Keratinocyte (primary cell): ENCODE measurements at places on chromosomes 4 and X.

DNA sequence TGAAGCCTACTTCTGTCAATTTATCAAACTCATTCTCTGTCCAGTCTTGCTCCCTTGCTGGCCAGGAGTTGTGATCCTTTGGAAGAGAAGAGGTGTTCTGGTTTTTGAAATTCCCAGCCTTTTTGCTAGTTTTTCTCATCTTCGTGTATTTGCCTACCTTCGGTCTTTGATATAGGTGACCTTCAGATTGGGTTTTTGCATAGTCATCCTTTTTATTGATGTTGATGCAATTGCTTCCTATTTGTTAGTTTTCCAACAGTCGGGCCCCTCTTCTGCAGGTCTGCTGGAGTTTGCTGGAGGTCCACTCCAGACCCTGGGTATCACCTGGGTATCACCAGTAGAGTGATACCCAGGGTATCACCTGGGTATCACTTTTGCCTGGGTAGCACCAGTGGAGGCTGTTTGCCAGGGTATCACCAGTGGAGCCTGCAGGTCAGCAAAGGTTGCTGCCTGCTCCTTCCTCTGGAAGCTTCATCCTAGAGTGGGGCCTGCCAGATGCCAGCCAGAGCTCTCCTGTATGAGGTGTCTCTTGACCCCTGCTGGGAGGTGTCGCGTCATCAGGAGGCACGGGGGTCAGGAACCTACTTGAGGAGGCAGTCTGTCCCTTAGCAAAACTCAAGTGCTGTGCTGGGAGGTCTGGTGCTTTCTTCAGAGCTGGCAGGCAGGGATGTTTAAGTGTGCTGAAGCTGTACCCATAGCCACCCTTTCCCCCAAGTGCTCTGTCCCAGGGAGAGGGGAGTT is 684.2 kb downstream of the PCDH18 start:
- no peak for DNase-seq

DNA sequence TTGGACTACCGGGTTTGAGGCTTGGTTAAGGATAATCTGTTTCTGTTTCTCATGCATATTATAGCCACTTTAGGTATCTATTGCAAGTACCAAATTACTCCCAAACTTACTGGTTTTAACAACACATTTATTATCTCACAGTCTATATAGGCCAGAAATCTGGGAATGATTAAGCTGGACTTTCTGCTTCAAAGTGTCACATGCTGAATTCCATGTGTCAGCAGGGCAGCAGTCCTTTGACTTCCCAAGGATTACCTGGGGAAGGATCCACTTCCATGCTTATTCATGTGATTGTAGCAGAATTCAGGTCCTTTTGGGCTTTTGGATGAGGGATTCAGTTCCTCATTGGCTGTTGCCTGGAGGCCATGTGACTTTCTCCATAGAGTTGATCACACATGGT is 349.0 kb upstream of the TRAM1L1 start:
- no peak for DNase-seq

GRCh38 chrX:111615227-111615626 is 65.7 kb upstream of the ALG13 start:
- no peak for DNase-seq

DNA sequence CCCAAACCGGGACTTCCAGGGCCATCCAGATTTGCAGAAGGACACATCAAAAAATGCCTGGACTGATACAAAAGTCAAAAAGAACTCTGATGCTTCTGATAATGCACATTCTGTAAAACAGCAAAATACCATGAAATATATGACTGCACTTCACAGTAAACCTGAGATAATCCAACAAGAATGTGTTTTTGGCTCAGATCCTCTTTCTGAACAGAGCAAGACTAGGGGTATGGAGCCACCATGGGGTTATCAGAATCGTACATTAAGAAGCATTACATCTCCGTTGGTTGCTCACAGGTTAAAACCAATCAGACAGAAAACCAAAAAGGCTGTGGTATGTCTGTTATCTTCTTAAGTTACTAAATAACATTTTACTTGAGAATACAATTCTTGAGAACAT is 9.2 kb downstream of the PLK4 start:
- DNase-seq = no peak

GRCh38 chr4:144903953-144904711 is 193.9 kb downstream of the ANAPC10 start:
- DNase-seq = no peak

DNA sequence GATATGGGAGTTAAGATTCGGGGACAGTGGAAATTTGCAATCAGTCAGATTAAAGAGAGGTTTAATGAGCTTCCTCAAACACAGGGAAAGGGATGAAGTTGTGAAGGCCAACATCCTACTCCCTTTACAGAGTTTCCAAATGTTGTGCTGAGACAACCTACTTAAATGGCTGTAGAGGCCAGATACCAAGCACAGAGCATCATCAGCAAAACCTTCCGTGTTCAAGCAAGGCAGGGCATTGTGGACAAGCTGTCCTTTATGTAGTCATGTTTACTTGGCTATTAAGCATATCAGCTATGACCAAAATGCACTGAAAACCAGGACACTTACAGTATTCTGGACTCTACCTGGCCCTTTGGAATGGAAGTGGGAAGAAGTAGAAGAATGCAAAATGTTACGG is 197.3 kb downstream of the DMD start:
- DNase-seq = no peak

- no peak for DNase-seq
Measured at GRCh38 chrX:132958091-132958703, at the start of gene HS6ST2. Gene HS6ST2, minus strand, starts transcription at chrX:132958629.

- DNase-seq = no peak
Measured at GRCh38 chrX:11941571-11941970, 183.5 kb downstream of the MSL3 start.

DNA sequence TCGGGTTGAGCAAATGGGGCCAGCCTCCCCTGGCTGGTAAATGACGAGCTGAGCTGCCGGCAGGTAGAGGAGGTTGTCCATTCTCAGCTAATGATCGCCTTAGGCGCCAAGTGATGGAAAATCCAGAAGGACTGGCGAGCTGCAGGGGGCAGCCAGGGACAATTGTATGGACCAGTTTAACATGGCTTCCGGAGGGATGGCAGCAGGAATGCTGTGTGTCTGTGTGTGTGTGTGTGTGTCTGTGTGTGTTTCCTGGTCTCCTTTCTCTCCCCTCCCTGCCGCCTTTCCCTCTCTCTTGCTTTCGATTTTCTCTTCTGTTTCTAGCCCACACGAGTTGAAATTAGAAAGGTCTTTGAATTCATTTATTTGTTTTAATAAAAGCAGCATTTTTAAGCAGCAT is 45.2 kb upstream of the BCOR start:
- DNase-seq = no peak

- no peak for DNase-seq
Measured at GRCh38 chr4:132003593-132003992, 1145.5 kb upstream of the PCDH10 start.

- DNase-seq = no peak
Measured at GRCh38 chr4:1604706-1605205, 79.4 kb downstream of the FAM53A start.

- no peak for DNase-seq
Measured at GRCh38 chr4:87101543-87102199, 118.7 kb downstream of the KLHL8 start.

GRCh38 chrX:11130136-11130535 is 19.0 kb downstream of the HCCS start:
- no peak for DNase-seq

GRCh38 chr4:14994242-14994641 is 8.0 kb upstream of the CPEB2 start:
- no peak for DNase-seq

DNA sequence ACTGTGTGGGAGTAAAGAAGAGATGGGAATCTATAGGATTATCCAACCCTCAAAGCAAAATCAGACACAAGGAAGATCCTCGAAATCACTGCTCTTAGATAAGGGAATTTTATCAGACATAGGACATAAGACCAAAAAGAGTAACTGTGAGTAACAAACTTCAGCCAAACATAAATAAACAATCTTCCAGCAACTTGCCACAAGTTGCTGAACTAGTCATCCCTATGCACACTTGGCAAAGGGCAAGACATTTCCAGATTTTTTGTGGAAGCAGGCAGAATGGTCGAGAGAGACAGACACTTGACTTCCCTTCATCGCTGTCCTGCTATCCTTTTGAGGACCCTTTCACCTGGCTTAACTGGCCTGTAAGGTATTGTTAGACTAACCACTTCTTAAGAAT is 89.6 kb downstream of the KCNIP4 start:
- no peak for DNase-seq

DNA sequence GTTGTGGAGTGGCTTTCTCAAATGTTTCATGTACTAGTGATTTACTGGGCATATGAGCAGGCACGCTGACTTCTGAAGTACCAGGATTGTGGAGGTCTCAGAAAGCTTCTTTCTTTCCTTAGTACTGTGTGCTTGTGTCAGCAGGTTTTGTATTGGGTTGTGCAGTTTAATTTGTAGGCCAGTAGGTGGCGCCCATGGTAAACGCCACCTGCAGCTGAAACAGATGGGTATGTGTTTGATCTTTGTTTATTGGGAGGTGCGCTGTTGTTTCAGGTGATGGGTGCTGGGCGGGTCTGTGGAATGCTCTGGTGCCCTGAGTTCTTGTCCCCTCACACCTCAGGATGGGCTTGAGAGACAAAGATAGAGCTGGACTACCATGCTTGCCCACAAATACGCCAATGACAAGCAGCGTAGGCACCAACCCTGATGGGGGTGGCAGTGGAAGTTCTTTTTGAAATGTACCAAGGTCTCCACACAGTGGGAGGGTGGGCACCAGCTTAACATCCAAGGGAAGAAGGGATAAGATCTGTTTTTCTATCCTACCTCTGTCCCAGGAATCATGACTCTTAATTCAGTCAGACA is 141.5 kb downstream of the RPS6KA6 start:
- DNase-seq = peak; percentile 1

DNA sequence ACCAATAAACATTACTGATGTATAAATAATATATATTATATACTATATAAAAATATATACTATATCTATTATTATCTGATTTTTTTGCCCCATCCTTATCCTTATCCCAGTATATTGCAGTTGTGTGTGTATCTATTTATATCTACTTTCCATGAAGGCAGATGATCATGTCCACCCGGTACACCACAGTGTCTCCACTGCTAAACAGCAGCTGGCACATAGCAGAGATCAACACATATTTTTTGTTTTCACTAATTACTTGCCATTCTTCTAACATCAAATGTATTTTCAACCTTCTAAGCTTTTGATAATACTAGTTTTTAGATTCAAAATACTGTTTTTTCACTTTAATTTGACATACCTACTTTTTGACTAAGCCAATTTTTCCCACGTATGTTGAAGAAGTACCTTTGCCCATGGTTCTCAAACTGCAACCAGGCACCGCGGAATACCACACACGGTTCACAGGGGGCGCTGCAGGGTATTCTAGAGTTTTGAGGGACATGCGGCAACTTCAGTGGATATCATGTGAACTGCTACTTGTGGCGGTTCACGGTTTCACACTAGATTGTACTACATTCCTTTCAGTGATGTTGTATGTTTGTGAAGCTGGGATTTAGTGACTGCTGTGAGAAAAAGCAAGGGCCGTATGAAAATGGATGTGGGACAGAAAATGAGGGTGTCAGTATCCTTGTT is 182.5 kb upstream of the NPY2R start:
- DNase-seq = no peak

GRCh38 chr4:77079281-77079680 is 3.5 kb upstream of the CCNI start:
- DNase-seq = no peak

GRCh38 chrX:12115377-12115776 is 22.9 kb upstream of the FRMPD4 start:
- no peak for DNase-seq

DNA sequence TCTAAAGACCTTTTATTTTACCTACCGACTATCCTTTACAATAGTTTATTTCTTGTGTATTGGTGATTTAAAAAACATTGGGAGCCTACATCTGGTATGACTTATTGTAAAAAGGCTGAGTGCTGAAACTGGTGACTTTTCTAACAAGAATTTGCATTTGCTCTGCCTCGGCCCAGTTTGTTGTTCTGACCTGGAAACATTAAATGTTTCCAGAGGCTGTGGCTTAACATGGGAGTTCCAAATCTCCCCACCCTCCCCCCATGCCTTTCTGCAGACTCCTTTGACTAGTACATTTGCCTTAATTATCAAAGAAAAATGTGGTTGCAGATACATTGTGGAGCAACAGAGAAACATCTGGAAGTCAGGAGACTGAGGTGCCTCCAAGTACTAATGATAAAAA is 39.8 kb downstream of the SPCS3 start:
- DNase-seq = no peak

GRCh38 chrX:140040386-140040785 is 75.1 kb upstream of the CXorf66 start:
- DNase-seq = no peak

DNA sequence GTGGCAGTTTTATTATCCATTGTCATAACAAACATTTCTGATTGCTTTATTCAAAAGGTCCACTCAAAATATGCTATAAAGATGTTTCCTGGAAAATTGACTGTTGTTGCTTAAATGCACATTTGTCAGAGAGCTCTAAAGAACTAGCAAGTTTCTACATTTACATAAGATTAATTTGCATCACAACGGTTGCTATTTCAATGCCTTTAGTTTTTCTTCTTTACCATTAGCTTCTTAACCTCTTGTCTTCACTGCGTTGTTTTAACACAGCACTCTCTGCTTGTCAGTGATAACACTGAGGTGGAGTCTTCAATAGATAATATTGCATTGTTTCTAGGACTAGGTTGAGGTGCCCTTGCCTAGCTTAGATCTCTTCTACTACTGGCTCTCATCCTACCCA is 76.7 kb upstream of the GALNT7 start:
- no peak for DNase-seq

- DNase-seq = no peak
Measured at GRCh38 chr4:188959424-188959823, 820.2 kb downstream of the TRIML1 start.

DNA sequence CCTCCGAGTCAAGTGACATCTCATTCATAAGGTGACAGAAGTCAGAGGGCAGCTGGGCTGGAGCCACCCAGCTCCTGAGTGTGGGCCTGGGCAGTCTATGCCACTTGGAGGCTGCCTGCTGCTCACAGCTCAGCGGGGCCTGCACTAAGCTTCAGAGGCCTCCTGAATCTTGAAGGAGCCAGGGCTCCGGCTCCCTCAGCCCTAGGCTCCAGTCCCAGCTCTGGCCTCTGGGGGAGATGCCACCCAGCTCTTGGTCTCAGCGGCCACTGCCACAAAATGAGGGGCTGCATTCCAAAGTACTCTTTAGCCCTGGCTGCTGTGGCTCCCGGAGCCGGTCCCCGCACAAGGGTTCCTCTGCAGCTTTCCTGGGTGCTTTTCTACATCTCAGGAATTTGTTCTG is 32.7 kb upstream of the PSAPL1 start:
- DNase-seq = no peak

- no peak for DNase-seq
Measured at GRCh38 chr4:129988957-129989356, 893.0 kb downstream of the C4orf33 start.

DNA sequence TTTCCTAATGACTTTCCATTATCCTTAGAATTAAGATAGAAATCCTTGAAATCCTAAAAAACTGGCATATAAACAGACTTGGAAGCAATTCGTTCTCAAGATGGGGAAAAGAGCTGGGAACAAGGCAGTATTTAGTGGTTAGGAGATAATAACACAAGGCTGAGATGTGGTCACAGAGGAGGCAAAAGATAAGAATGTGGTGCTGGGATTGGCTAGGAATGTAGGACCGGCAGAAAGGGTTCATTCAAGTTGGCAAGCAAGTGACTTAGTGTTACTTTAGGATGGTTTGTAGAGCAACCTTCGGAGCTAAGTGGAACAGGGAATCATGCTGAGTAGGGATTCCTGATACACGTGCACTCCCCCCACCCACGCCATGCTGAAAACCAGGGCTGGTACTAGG is 121.9 kb upstream of the RPS6KA3 start:
- DNase-seq = no peak

- DNase-seq = no peak
Measured at GRCh38 chr4:122806981-122807679, 19.5 kb upstream of the FGF2 start.

GRCh38 chr4:39330353-39330752 is 35.8 kb downstream of the RFC1 start:
- no peak for DNase-seq
